CD8-positive, alpha-beta memory T cell (primary cell): ENCODE measurements at places on chromosomes 7 and 10. TPM values are rescaled to one million over a fixed set of nuclear protein-coding genes. Genes with fewer than 3 reads are reported as not detected.

The DDX21 gene
- 23.1 TPM for polyA plus RNA-seq

DNA sequence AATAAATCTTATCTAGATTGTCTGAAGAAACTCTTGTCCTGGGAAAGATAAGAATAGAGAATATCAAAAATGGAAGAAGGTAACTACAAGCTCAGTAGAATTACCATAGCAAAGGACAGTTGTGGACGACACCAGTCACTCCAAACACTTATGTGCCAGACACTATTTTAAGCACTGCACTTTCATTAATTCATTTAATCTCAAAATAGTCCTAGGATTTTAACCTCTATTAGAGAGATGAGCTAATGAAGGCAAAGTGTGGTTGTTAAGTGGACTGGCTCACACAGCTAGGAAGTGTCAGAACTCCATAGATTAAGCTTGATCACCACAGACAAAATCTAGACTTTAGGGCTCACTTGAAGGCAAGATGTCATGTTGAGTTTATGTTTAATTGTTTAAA, 168.9 kb downstream of the CDC14C start:
- DNase-seq: no peak

The CNPY1 gene
- polyA plus RNA-seq: not detected

GRCh38 chr10:108360187-108360586, 1195.7 kb upstream of the SORCS1 start:
- no peak for DNase-seq

The CRYGN gene
- 0.41 TPM for polyA plus RNA-seq
